ENCODE measurements at places on chromosomes 7 and 10.

- no peak for DNase-seq
Observed at GRCh38 chr7:143477501-143478150, at the start of gene TAS2R41. TAS2R41 (plus strand) TSS chr7:143477873; CDS start chr7:143477873, 0 bp downstream.

DNA sequence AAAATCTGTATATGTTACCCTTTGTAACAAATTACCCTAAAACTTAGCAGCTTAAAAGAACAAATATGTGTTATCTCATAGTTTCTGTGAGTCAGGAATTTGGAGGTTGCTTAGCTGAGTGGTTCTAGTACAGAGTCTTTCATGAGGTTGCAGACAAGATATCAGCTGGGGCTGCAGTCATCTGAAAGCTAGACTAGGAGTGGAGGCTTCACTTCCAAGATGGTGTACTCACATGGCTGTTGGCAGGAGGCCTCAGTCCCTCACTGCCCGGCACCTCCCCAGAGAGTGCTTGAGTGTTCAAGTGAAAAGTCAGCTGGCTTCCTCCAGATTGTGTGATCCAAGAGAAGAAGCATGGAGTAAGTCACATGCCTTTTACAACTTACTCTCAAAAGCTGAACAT is 16.9 kb upstream of the GGCT start:
- peak; percentile 77 for DNase-seq

- DNase-seq = no peak
Observed at GRCh38 chr10:100934084-100934659, 21.4 kb downstream of the SLF2 start.

DNA sequence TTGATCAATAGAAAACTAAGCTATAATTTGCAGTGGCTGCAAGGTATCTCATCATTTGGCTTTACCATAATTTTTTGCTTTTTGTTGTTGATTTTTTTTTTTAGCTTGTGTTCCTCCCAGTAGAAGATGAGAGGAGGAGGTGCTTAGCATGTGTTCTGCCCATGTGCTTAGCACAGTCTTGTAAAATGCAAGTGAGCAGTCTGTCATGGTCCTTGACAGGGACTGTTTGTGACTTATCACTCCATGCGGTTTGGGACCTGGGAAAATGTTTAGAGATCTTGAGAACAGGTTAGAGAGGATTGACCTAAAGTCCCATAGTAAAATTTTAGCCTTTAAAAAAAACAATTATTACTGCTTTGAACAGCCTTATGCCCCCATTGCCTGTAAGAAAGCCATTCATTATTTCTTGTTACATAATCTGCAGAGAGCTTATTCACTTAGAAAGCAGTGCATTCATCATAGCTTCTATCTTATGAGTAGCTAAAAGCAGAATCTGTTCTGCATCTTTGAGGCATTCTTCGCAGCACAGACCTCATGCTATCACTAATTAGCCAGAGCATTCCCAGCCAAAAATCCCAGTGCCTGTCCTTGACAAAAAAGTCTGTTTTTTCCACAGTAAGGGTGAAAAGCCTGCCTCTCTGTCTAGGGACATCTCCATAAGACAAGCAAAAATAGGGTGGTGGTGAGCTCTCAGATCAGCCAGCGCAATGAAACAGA is 748.7 kb upstream of the GALNT17 start:
- DNase-seq = no peak

DNA sequence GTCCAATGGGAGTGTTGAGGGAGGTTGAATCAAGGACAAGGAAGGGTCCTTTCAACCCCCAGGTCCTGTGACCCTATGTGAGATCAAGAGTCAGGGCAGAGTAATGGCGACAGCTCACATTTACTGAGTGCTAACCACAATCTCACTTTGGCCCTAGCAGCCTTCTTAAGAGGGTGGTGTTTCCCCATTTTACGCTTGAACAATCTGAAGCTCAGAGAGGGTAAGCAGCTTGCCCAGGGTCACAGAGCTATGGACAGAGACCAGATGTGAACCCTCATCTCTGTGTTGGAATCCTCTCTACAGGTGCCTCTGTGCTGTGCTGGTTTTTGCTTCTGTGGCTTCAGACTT is 102.0 kb downstream of the GRK5 start:
- no peak for DNase-seq

DNA sequence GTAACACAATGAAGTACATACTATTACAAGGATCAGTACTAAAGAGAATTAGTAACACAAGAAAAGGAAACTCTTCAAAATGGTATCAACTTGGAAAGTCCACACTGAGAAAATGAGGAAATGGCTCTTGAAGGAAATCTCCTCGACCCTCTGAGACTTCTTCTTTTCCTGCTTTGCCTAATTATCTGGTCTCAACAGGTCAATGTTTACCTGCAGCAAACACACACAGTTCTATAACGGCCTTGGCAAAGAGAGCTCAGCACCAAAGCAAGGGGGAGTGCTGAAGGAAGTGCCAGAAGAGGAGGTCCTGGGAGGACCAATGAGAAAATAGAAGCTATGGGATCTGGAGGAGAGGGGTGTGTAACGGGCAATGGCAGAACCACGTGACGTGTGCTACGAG is 21.9 kb downstream of the CHCHD3 start:
- DNase-seq = no peak

- DNase-seq = no peak
Observed at GRCh38 chr10:14723052-14723689, 51.5 kb downstream of the FAM107B start.

DNA sequence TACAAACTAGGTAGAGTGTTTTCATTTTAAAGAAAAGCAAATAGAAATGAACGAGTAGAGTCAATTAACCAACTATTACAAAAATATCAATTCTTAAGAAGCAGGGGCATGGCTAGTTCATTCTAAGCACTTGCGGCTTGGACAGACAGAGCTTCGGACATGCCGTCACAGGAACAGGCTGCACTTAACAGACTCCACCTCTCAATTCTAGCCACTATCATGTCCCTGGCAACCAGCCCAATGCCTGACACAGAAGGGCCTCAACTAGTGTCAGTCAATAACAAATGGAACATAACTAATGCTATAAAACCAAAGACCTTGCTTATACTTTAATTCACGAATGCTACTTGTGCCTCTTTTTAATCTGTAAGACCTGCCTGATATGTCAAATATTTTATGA is 74.4 kb downstream of the TPK1 start:
- DNase-seq = no peak

GRCh38 chr7:99106411-99106810 is 37.5 kb downstream of the SMURF1 start:
- DNase-seq = no peak

GRCh38 chr7:45408409-45408737 is 165.8 kb upstream of the ADCY1 start:
- DNase-seq = no peak

- DNase-seq = no peak
Observed at GRCh38 chr10:35398355-35398754, 62.0 kb downstream of the CCNY start.

DNA sequence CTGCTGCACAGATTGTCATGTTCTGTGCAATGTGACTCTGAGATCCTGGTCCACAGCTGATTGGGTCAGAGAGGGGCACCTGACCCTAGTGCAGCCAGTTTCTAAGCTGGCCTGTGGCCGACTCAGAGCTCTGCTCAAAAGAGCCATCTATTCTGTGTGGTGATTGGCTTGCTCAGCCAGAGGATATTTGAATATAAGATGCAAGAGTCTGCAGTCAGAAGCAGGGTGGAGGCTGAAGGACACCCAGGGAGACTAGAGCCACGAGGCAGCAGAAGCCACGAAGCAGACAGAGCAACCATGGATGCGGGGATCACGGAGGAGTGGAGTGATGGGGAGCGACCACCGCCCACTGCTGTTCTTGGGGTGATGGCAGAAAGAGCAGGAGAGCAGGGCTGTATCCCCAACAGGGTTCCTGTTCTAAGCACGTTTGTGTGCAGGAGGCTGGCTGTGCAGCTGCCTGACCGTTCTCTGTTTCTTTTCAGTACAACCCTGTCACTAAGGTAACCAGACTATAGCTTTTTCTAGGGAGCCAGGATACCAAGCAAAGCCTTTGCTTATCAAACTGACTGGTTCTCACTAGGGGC is 19.5 kb upstream of the RHEB start:
- no peak for DNase-seq

GRCh38 chr10:75851580-75852345 is 420.3 kb downstream of the LRMDA start:
- peak; percentile 14 for DNase-seq

- no peak for DNase-seq
Observed at GRCh38 chr7:53542157-53542556, 506.7 kb downstream of the POM121L12 start.

- DNase-seq = no peak
Observed at GRCh38 chr10:34295142-34295548, 520.0 kb downstream of the PARD3 start.

- no peak for DNase-seq
Observed at GRCh38 chr7:97357459-97357858, 240.0 kb downstream of the SDHAF3 start.

GRCh38 chr7:51187941-51188340 is 128.7 kb downstream of the COBL start:
- DNase-seq = peak; percentile 41

- DNase-seq = no peak
Observed at GRCh38 chr10:89160339-89160738, 46.8 kb downstream of the CH25H start.

DNA sequence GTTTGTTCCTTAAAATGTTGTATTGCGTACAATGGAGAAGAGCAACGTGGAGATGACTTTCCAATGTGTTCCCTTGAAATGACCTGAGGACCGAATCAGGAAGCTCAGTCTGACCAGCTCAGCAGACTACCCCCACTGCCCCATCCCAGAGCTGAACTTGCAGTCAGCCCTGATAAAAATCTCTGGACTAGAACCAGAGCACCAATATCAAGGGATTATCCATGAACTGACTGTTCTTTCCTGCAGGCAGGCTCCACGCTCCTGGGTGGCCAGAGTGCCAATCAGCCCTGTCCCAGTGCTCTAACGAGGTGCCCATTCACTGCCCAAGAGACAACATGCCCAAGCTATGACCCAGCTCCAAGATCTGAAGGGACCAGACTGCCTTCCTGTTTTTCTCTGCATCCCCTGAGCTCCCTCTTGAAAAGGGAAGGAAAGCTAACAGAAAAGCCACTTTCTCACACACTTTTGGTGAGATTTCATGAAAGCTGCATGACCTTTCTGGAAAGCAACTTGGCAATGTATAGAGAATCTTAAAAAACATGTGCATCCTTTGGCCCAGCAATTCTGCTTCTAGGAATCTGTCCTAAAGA is 130.2 kb downstream of the KCNMA1 start:
- no peak for DNase-seq

DNA sequence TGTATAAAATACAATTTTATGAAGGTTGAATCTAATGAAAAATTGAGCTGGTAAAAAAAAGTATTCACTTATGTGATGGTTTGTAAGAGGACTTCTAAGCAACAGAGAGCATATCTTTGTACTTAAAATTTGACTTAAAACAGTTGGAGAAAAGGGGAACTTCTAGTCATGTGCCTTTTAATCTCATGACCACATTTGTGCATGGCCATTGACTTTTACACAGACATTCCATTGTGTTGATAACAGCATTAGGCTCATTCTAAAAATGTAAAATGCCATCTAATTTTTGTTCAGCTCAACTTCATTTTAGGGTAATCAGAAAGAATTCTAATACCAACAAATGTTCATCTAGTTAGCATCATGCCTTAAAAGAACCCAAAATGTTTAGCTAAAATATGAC is 119.9 kb downstream of the HPSE2 start:
- DNase-seq = no peak

DNA sequence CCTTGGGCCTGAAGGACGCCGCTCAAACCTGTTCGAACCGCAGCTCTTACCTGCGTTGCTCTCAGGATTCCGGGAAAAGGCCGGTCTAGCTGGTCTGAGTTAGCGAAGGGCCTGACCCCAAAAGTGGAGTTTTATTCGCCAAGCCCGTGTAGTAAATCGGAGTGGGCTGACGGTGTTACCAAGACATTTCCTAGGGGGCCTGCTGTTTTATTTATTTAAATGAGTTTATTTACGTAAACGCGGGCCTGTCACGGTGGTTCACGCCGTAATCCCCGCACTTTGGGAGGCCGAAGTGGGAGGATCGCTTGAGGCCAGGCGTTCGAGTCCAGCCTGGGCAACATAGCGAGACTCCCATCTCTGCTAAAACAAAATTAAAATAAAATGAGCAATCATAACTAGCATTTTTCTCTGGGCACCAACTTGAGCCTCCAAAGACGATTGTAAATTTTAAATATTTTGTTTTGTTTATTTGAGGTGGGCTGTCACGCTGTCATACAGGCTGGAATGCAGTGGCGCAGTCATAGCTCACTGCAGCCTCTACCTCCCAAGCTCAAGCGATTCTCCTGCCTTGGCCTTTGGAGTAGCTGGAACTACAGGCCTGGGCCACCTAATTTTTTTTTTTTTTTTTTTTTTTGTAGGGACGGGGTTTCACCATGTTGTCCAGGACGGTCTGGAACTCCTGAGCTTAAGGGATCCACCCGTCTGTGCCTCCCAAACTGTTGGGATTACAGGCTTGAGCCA is 903 bp downstream of the ZNF655 start:
- no peak for DNase-seq

- DNase-seq = no peak
Observed at GRCh38 chr10:90674461-90674860, 183.4 kb downstream of the HTR7 start.

DNA sequence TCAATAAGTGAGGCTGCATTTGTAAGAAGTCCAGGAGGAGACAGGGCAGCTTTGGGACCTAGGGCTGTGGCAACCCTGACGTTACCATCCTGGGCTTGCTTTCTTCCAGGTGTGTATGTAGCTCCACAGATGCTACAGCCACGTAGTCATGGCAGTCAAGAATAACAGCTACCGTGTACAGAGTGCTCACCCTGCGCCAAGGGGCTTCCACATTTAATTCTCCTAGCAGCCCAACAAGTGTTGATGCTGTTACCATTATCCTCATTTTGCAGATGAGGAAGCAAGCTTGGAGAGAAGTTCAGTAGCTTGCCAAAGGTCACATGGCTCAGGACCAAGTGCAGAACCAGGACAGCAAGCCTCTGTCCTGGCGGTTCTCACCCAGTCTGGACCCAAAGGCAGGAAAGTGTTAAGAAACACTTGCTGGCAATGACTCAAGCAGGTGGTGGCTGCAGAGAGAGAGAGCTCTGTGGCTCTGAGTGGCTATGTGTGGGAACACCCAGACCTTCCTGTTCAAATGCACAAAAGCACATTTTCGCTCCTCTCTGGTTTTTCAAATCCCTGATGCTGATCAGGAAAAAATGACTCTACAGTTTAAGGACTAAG is 89.8 kb downstream of the CREM start:
- peak; percentile 38 for DNase-seq

- no peak for DNase-seq
Observed at GRCh38 chr10:96991313-96991841, 159.3 kb downstream of the LCOR start.

DNA sequence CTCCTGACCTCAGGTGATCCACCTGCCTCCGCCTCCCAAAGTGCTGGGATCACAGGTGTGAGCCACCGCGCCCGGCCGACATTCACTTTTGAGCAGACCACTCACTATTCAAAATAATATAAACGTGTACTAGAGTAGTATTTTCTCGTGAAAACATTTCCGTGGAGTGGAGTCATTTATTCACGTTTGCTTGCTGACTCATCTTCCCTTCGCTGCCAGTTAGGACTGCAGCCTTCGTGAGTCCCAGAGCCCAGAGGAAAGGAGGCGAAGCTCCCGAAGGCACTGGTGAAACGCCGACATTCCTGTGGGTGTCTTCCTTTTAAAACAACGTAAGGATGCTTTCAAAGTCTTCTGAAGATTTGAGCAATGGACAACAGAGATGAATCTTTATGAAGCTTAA is 10.9 kb upstream of the INPP5A start:
- DNase-seq = peak; percentile 15
